ENCODE measurements at places on chromosomes 4 and X.
A peak's percentile ranks its signal among the peaks of the same experiment; 100 is the strongest.

GRCh38 chr4:119748853-119749252 lies 120.2 kb upstream of the PDE5A start:
- DNase-seq, result no peak

- no peak for DNase-seq
Measured at GRCh38 chr4:76697129-76697803, 200.7 kb downstream of the SOWAHB start.

DNA sequence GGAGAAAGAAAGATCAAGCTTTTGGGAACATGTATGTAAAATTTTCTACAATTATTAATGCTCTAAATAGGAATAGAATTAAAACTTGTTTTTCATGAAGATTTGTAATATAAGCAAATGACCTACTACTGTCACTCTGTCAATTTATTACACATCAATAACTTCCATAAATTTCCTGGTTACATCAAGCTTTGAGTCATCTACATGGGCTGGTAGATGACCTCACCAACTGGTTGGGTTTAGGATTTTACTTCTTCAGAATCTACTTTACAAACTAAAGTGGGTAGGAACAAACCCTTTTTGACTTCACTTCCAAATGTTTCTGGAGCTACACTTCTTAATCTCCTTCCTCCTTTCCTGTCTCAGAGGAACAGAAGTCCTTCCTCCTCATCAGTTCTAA lies 12.0 kb upstream of the LRAT start:
- no peak for DNase-seq

- DNase-seq, result no peak
Measured at GRCh38 chr4:154143720-154144119, 347.9 kb downstream of the DCHS2 start.

DNA sequence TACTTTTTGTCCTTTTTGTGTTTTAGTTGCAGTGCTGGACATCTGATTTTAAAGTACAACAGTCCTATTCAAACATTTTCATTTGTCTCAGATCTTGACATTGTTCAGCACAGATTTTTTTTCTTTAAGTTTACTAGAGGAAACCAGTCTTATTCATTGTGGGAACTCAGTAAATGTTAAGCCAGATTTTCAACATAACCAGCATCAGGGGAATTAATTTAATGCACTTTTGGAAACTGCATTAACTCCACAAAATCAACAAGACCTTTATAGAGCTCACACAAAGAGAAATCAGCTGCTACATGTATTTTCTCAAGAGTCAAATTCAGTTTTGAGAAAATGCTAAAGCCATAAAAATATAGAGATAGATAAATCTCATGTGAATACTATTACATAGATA lies 9.9 kb downstream of the CPE start:
- no peak for DNase-seq

GRCh38 chr4:101655005-101655404 lies 135.5 kb upstream of the BANK1 start:
- no peak for DNase-seq

- no peak for DNase-seq
Measured at GRCh38 chr4:185955151-185955770, 113.7 kb upstream of the TLR3 start.

GRCh38 chrX:101957174-101957573 lies 25.3 kb upstream of the ZMAT1 start:
- no peak for DNase-seq

GRCh38 chr4:83179205-83179604 lies 64.7 kb upstream of the PLAC8 start:
- DNase-seq, result no peak

- DNase-seq, result no peak
Measured at GRCh38 chr4:85700362-85700761, 225.4 kb downstream of the ARHGAP24 start.

GRCh38 chrX:152897222-152898131 lies at the start of gene ZNF185:
Gene ZNF185, plus strand, starts transcription at chrX:152898067. Its CDS starts 16,423 bp downstream, at chrX:152914490.
- DNase-seq, result no peak

DNA sequence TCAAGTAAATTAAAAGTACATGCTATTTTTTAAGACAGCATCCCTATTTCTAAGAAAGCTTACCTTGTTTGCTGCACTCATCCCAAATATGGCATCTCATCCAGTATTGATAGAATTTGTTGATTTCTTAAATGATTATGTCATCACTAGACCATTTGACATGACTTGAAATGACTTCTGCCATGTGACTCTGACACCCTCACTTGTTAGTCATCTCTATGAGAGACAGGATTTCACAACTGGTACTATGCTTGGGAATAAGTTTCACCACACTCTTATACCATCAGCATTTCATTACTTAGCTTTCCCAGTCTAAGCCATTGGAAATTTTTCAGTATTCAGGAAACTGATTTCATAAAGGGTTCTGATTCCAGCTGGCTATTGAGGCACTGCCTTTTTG lies 55.3 kb downstream of the TMPRSS11F start:
- DNase-seq, result no peak

DNA sequence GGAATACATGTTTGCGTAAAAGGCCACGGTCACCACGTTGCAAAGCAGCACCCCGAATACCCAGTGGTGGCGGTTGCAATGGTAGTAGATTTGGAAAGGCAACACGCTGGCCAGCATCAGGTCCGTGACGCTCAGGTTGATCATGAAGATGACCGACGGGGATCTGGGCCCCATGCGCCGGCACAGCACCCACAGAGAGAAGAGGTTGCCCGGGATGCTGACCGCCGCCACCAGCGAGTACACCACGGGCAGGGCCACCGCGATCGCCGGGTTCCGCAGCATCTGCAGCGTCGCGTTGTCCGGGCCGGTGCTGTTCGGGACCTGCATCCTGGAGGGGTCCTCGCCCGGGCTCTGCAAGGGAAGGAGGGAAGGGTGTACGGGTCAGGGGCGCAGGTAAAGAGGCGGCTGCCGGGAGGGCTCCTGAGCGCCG lies 13.5 kb upstream of the ASMTL start:
- no peak for DNase-seq

DNA sequence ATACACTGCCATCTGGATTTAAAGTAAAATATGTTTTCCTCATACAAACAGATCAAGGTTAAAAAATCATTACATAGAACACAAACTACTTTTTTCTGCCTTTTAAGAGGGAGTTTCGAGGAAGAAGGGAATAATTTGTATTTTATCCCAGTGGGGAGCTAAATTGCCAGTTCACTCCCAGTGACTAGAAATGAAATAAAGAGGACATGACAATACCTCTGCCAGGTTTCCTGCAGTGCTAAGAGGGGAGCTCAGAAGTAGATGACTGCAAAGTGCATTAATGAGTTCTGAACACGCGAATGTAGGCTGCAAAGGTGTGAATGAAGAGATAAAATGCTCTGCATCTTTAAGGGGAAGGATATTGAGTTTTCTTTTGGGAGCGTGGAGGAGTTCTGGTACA lies 69.7 kb downstream of the SRPX start:
- DNase-seq, result no peak

GRCh38 chrX:20139966-20140365 lies 1.7 kb downstream of the EIF1AX start:
- DNase-seq, result no peak

DNA sequence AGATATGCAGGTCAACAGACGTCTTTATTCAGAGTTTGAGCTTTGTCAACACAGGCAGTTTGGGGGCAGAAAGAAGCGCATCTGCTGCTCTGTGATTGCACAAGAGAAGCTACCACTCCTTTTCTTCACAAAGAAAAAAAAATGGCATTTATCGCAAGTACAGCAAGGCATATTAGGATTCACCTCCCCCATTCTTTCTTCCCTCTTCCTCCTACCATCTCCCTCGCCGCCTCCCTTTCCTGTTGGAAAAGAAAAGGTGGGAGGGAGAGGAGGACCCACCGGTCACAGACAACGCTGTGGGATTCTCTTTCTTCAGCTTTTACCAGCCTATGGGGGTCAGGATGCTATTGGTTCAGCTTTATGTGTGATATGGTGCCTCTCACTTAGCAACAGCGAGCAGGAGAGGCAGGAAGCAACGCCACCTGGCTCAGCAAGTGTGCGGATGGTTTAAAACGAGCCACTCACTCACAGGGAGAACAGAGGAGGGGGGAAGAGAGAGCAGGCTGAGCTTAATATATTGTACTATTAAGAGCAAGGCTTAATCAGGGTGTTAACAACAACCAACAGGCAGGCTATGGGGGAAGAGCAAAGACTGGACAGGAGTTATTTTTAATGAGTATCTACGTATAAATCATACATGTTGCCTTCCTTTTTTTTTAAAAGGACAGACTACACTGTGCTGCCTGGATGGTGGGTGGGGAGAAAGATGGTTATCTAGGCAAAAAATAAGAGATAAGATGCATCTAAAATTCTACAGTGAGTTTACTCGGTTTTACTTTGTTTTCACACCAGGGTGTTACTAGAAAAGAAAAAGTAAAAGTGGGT lies 104.7 kb downstream of the MAML3 start:
- peak; percentile 31 for DNase-seq

DNA sequence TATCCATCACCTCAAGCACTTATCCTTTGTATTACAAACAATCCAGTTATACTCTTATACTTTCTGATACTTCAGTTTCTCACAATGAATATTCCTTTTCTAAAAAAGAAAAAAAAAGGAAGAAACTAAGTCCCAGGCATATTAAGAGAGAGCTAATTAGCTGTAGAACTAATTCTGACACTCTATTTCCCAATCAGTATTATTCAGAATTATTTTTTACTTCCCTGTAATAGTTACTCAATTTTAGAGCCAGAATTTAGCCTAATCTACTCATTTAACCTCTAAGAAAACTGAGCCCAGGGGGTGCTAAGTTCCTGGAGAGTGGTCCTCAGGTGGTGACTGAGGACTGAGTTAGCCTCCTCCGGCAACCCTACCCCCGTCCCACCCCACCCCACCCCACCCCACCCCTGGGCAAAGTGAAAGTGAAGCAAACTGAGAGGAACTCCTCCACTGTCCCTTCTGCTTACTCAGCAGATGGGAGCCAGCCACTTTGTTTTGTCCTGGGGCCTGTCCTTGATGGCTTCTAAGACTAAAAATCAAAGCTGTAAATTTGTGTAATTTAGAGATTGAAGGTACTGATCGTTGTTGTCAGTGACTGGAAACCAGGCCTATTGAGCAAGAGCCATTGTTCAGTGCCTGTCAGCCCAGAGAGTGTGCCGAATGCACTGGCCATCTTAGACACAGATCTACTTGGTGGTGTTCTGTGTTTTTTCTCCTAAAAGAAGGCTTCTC lies 162.1 kb downstream of the CBR4 start:
- no peak for DNase-seq

Measured in hippocampal formation (tissue), 2 donors.